ENCODE measurements at places on chromosomes 12 and 14. TPM values are rescaled to one million over a fixed set of nuclear protein-coding genes. Genes with fewer than 3 reads are reported as not detected.
A peak's percentile ranks its signal among the peaks of the same experiment; 100 is the strongest.

Gene LRP1
- total RNA-seq: 2.8 TPM

Gene MYH7
- total RNA-seq: not detected

Gene RNU4-1
- under 0.01 TPM for total RNA-seq

GRCh38 chr12:41777064-41777790 lies 367.4 kb downstream of the GXYLT1 start:
- DNase-seq: peak; percentile 6

DNA sequence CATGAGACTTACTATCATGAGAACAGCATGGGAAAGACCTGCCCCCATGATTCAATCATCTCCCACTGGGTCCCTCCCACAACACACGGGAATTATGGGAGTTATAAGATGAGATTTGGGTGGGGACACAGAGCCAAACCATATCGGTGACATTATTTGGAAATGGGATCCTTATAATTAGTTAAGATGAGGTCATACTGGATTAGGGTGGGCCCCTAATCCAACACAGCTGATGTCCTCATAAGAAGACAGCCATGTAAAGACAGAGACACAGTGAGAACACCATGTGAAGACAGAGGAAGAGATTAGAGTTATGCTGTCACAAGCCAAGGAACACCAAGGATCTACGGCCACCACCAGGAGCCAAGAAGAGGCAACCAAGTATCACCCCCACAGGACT lies 161.7 kb downstream of the SPTSSA start:
- DNase-seq: no peak
